ENCODE measurements at places on chromosomes 4 and X.

- DNase-seq = no peak
Measured at GRCh38 chrX:14051416-14051815, 21.7 kb upstream of the GEMIN8 start.

GRCh38 chrX:20060961-20061748 is 55.6 kb downstream of the MAP7D2 start:
- DNase-seq = no peak

DNA sequence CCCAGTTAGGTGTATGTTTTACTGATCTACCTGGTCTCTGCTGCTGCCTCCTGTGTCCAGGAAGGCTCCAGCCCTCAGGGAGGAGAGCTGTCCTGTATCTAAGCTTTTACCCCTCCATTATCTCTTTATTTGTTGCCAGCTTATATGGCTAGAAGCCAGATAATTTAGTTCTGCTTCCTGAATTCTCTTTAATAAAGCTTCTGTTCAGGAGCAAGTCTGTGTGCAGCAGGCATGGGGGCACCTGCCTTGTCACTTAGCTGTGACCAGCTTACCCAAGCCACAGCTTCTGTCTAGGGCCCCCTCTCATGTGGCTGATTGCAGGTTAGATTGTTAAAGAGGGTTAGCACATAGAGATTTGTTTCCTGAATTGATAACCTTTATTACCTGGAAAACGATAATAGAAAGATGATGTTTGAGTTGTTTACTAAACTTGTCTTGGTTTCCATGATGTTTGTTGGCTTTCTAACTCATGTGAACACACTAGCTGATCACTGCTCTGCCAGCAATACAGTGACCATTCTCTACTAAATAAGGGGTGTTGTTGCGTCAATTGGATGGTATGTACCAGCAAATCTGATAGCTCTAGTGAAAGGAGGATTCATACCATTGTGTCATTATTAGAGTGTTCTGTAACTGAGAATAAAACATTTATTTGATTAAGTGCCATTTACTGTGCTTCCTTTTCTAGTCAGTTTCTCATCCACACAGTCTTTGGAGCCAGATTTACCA is 189.8 kb upstream of the ANK2 start:
- DNase-seq = no peak

- DNase-seq = no peak
Measured at GRCh38 chr4:122710434-122711308, 21.8 kb upstream of the BBS12 start.

DNA sequence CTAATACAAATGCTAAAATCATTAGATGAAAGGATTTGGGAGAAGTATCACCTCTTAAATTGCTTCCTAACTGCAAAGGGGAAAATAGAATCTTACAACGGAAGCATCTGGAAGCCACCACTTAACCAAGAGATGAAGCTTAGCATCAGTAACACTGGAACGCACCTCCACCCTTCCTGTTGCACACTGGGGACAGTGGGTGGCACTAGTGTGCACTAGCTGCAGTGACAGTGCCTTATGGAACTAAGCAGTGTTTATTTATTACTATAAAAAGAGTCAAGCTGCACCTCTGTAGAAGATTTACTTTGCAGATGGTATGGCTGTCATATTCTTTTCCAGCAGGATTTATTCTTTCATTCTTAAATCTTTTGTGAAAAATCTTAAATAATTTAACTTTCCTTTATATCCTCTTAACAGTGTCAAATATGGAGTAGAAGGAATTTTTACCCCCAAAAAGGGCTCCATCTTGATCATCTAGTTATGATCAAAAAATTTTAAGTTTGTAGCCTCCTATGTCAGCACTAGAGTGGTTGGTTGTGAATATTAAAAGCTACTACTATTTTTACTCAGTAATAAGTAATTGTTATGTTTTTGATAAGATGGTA is 76.7 kb downstream of the SCD5 start:
- DNase-seq = no peak

- no peak for DNase-seq
Measured at GRCh38 chr4:103451341-103451740, 253.2 kb upstream of the CENPE start.

DNA sequence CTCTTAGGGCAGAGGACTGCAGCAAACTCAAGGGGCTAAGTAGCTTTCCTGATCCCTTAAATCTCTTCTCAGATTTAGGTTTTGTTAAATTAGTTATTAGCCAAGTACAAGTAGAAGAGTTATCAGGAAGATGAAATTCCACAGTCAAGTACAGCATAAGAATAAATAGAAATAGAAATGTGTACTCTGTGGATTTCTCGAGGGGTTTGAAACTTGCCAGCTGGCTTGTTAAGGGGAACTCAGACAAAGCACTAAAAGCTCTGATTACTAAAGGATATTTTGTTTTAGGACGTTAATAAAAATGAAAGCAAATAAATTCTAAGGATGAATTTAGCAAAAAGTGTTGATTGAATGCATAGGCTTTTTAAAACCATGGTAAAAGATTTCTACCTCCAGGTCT is 654.6 kb downstream of the RAPGEF2 start:
- no peak for DNase-seq

DNA sequence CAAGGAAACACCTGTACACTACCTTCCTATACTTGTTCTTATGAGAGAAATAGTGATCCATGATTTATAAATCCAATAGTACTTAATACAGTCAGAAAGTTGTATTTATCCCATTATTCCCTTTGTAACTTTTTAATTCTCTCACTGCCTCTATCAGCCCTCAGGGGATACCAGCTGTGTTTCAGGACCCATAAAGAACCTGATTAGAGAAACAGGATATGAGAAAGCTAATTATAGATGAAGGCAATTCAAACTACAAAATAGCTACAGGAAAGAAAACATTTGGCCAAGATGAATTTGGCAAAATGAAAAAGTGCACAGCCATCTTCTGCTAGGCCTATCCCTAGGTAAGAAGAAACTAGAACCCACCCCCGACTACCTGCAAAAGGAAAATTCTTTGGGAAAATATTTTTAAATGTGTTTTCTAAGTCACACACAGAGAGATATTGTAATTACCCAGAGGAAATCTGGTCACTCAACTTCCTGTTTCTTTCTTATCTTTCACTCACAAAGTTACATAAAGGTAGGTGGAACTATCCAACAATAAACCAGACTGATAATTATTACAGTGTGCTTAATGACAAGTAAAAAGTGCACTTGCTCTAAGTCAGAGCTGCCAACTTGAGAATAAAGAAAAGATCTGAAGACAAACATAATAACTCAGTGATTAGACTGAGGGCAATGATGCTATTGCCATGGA is 836.5 kb upstream of the HTR2C start:
- DNase-seq = no peak

- DNase-seq = no peak
Measured at GRCh38 chrX:49915361-49916222, 6.8 kb upstream of the CLCN5 start.

GRCh38 chrX:37753384-37753783 is 26.5 kb upstream of the CYBB start:
- no peak for DNase-seq

GRCh38 chrX:142898164-142898563 is 127.6 kb upstream of the SPANXN4 start:
- DNase-seq = no peak

DNA sequence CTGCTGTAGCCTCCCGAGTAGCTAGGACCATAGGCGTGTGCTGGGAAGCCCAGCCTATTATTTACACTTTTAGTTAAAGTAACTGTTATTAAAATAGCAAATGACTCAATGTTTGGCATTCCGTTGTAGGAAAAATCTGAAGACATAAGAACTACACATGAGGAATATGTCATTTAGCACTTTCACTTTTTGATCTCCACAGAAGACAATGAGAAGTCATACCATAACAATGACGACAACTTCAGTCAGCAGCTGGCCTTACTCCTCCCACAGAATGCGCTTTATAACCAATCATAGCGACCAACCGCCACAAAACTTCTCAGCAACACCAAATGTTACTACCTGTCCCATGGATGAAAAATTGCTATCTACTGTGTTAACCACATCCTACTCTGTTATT is 6.7 kb downstream of the GPR34 start:
- no peak for DNase-seq

DNA sequence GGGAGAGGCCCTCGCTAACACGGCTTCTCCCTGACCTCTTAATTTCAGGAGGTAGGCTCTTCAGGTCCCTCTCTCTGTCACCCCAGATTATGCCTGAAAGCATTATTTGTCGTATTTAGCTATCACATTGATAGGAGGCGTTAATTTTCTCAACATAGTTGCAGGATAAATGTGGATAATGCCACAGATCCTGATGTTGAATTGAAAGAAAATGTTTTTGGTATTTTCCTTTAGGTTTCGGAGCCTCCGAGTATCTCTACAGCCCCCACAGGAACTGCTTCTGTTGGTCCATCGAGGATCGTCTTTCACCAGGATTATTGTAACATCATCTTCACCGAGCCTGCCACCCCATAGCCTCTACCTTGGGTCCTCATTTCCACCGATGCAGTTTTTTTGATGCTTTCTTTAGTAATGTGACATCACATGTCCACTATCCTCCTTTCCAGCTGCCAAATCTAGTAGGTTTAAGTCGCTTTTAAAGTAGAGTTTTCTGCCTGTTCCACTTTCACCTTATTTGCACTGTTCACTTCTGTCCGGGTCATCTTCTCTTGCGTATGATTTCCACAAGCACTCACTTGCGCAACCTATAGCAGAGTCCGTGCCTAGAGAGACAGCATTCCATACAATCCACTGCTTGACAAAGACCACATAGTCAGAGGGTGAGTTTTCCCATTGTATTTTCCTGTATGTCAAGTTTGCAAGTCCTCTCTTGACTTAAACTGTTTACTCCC is 665 bp downstream of the TIGD2 start:
- DNase-seq = no peak

- DNase-seq = no peak
Measured at GRCh38 chr4:26171941-26172340, 148.9 kb upstream of the RBPJ start.

DNA sequence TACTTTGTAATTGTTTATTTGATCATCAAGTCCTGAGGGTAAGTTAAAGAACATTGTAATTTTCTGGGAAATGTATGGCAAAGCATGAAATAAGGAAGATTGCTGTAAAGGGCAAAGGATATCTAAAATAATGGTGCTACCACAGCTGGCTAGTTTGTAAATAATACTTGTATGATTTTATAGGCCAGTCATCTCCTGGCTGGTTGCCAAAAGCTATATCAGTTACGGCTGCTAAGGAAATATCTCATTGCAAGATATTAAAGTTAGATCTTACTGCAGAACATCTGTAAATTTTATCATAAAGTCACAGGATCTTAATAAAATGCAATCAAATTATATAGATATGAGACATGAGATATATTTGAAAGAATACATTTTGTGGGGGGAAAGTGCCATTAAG is 150.8 kb upstream of the CXCL13 start:
- no peak for DNase-seq

DNA sequence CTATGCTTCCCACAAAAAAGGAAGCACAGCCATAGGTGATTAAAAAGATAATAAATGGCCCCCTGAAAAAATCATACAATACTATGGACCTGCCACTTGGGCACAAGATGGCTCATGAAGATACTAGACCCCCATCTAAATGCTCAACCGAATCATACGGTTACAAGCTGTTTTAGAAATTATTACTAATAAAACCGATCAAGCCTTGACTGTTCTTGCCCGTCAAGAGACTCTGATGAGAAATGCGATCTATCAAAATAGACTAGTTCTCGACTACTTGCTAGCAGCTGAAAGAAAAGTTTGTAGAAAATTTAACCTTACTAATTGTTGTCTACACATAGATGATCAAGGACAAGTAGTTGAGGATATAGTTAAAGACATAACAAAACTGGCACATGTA is 40.1 kb upstream of the UGT2B7 start:
- DNase-seq = no peak

GRCh38 chr4:166941629-166942028 is 292.7 kb downstream of the SPOCK3 start:
- no peak for DNase-seq

DNA sequence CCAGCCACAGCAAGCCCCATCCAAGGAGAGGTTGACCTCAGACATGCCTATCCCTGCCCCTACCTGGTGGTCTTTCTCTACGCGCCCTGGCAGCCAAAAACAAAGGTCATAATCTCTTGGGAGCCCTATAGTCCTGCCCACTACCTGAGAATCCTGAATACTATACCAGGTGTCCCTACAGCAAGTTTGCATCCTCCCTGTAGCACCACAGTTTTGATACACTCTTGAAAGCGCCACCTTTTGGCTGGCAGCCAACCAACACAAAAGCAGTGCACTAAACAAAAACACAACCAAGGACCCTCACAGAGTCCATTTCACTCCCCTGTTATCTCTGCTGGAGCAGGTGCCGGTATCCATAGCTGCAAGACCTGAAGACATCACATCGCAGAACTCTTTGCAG is 523.8 kb upstream of the CPEB2 start:
- DNase-seq = no peak

- DNase-seq = no peak
Measured at GRCh38 chr4:28402751-28403150, 1542.1 kb downstream of the STIM2 start.

DNA sequence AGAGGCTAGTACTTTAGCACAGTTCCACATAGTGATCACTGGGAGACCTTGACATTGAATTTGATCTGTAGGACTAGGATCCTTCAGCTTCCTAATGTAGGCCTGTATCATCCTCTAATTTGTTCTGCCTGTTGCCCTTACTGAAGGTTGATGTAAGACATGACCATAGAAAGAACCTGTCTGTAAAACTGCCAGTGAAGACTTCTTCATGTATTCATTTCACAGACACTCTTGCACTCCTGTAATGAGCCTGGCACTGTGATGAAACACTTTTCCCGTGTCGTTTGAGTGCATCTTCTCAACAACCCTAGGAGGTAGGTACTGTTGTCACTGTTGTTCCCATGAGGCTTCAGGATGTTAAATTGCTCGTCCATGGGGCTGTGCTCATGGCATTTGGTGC is 14.7 kb downstream of the RAB9A start:
- no peak for DNase-seq

DNA sequence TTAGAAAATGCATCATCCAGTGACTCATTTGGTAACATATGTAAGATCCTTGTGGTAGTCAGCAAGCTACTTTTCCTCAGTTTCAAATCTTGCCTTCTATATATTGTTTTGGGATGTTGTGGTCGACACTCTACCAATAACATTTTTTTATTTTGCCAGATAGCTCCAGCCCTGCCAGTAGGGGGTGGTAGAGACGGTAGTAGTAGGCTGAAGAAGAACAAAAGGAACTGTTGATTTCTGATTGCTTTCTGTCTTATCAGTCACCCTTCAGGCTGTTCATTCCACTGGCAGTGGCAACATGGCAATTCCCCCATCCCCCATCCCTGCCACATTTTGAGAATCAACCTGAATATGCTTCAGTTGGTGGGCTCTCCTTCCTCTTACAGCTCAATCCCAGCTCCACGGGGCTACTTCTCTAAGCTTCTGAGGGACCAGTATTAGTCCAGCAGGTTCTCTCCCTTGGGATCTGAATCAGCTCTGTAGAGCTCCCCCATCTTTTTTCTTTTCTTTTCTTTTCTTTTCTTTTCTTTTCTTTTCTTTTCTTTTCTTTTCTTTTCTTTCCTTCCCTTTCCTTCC is 171.5 kb upstream of the VEGFC start:
- no peak for DNase-seq
